Activated naive CD4-positive, alpha-beta T cell treated with anti-CD3 and anti-CD28 coated beads, Interleukin-2, amount 50 U/mL, for 16 hours (primary cell): ENCODE measurements at places on chromosomes 3 and 15.

DNA sequence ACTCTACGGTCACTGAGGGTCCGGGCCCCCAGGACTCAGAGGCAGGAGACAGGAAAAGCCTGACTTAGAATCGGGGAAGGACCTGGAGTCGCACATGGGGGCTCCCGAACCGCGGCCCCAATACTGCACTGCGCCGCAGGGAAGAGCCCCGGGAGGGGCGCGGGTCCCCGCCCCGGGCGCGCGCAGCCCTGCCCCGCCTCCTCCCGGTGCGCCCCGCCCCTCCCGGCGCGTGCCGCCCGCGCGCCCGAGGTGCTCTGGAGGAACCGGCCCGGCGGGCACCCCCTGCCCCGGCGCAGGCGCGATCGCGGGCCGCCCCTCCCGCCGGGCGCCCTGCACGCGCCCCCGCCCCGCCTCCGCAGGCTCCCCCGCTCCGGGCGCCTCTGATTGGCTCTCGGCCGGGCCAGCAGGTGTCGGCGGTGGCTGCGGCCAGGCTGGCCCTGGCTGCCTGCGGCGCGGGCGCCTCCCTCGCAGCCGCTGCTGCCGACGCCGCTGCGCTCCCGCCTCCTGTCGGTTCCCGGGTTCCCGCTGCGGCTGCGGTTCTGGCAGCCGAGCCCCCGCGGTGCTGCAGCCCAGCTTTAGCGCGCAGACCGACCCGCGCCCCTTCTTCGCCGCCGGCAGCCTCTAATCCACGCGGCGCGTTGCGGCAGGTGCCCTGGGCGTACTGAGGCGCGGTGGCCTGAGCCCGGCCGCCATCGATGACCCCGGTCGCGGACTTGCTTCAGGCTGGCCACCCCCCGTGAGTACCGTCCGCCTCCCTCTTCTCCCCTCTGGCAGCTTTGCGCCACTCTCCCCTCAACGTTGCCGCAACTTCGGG is at the start of gene MYRIP:
Gene MYRIP (plus strand): TSS at position 429 of the 814 bp plus-strand sequence. CDS start 91,208 bp downstream, outside the sequence.
- DNase-seq: no peak

DNA sequence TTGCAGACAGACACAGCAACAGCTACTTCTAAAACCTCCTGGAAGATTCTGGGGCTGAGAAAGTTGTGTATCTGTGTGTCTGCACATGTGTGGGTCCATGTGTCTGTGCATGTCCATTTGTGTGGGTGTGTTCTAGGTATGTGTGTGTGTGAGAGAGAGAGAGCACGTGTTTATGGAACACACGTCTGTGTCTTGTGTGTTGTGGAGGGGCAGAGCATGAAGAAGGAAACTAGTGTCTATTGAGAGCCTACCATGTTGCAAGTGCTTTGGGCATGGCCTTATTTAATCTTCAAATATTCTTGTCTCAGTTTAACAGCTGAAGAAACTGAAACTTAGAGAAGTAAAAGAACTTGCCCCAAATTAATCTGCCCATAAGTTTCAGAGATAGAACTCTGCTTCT is 327.5 kb downstream of the UACA start:
- no peak for DNase-seq

GRCh38 chr15:74692327-74692726 is 3.5 kb downstream of the EDC3 start:
- no peak for DNase-seq

GRCh38 chr3:50322386-50323091 is at the start of gene HYAL2:
Gene HYAL2 (minus strand): TSS chr3:50322745. CDS start chr3:50320489, 2,256 bp downstream.
- no peak for DNase-seq
